ENCODE measurements at places on chromosomes 5 and 9.

DNA sequence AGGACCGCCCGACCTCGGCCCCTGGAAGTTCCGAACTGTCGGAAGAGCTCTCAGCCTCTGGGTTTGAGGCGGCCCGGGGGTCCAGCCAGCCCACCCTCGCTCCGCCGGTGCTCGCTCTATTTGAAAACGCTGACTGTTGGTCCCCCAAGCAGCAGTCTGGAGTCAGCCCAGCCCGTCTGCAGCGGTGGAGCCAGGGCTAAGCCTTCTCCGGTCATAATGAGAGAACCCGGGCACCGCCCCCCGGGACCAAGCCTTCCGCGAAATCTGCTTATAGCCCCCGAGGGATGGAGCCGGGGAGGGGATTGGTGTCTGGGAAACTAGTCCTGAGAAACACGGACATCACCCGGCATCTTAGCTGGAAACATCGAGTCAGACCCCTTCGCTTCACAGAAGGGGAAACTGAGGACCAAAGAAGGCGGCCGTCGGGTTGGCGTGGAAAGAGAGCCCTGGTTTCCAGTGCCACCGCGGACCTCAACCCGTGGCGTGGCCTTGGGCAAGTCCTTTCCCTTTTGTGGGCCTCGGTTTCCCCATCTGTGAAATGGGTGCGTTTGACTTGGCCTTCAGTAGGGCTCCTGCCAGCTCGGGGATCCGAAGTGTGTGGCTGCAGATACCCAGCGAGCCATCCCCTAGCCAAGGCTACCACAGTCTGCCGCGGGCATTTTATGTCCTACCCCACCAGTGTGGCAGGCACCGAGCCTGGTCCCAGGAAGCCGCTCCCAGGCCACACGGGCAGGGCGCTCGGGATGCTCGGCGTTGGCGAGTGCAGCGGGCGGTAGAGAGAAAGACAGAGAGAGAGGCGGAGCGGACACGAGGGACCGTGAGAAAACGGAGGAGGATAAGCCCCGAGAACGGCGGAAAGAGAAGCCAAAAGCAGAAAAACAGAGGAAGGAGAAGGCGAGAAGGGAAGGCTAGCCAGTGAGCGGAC lies 857 bp downstream of the ADAM19 start:
- DNase-seq, result peak; percentile 22

DNA sequence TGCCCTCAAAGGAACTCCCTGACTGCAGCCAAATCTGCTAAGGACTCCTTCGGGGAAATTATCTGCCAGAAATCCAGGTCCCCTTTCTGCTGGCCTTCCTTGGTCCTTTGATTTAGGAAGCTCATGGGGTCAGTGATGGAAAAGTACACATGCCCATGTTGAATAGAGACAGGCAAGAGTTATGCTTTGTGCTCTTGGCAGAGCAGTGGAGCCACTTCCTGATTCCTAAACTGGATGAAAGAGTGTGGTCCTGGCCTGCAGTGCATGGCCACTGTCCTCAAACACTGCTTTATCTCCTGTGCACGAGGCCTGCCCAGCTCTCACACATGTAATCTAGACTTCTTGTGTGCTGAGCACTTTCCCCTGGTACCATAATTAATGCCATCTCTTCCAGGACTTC lies 2.0 kb upstream of the EBF1 start:
- no peak for DNase-seq

- DNase-seq, result no peak
Measured at GRCh38 chr9:1354086-1354485, 303.9 kb downstream of the DMRT2 start.

GRCh38 chr9:36486933-36487481 lies 85.7 kb upstream of the MELK start:
- peak; percentile 74 for DNase-seq

GRCh38 chr9:72734631-72735030 lies 213.2 kb downstream of the TMC1 start:
- DNase-seq, result no peak

DNA sequence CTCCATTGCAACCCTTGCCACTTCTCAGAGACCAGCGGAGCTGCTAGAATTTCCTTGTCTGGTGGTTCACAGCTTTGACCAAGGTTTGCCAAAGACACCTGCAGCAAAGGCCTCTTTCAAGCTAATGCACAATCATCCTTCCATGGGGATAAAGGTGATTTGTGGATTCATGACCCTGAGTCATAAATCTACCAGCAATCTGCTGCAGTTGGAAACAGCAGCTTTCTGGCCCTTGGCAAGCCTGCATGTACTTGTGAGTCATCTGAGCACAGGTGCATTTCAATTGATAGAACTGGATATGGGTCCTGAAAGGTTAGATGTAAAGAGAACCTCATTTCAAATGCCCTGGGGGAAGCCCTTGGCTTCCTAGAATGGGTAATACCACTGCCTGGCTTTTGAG lies 21.6 kb upstream of the TCF7 start:
- no peak for DNase-seq

GRCh38 chr5:179452356-179453230 lies 97.8 kb upstream of the RUFY1 start:
- no peak for DNase-seq

DNA sequence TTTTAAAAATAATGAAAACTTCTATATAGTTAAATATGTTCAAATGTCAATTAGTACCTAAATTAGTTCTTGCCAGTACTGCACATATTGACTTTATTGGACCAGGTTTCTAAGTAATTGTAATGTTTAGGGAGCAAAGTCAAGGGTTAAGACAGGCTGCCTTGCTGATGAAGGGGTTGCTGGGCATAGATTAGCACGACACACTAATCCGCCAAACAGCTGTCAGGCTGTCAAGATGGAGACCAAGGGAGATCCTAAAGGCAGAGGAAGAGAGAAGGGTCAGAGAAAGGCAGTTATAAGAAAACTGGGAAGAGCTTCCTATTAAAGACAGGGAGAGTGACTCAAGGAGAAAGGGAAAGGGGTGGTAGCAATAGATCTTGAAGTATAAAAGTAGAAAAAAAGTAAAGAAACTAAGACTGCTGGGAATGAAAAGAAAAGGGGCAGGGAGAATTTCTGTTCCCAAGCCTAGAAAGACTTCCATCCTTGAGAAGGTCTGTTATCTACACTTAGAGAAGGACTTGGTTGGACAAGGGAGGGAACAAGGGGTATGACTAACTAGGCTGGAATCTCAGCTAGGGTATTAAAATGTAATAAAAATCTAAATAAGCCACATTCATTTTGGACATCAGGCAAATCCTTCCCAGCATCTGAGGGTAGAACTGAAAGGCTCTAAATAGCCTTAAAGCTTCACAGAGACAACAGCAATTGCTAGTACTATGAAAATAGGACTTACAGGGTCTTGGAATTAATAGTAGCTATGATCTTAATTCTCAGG lies 188.7 kb downstream of the FBXL17 start:
- DNase-seq, result no peak

- no peak for DNase-seq
Measured at GRCh38 chr5:55176176-55176818, 3.3 kb upstream of the CDC20B start.

- no peak for DNase-seq
Measured at GRCh38 chr5:39506211-39506610, 81.4 kb upstream of the DAB2 start.

DNA sequence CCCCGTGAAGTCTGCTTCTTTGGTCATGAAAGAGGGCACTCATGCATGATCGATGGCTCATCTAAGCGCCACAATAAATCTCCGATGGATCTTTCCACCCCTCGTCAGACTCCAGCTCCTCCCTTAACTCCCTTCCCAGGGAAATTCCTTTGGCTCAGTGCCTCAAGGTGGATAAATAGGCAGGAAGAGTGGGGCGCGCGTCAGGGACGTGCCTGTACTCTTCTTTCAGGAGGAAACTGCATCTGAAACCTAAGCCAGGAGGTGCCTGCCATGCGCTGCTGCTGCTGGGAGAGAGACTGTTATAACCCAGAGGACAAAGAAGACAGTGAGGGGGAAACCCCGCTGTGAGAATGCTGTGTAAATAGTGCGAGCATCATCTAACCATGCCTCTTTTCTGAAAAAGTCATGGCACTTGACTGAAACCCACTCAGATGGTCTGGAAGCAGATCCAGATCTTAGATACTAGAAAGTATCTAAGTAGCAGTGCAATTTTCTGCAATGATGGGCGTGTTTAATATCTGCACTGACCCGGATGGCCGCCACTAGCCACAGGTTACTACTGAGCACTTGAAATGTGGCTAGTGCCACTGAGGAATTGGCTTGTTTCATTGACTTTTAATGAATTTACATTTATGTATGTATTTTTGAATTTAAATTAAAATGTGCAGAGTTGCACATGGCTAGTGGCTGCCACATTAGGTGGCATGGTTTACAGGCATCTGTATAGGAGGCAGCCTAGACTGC lies 120.3 kb upstream of the BASP1 start:
- no peak for DNase-seq

GRCh38 chr5:60577116-60577515 lies 122.8 kb downstream of the DEPDC1B start:
- DNase-seq, result no peak

- DNase-seq, result no peak
Measured at GRCh38 chr5:103178167-103178566, 58.1 kb downstream of the PPIP5K2 start.

DNA sequence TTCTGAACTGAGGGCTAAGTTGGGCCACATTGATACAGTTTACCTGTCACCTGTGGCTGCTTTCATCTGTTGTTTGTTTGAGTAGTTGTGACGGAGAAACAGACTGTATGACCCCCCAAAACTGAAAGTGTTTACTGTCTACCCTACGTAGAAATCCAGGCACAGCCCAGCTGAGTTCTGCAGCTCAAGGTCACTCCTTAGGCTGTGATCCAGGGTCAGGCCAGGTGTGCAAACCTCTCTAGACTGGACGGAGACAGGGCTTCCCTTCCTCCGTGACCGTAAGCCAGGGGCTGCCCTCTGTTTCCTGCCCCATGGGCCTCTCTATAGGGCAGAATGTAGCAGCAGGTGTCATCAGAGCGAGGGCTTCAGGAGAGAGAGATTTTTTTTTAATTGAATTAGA lies 207.9 kb upstream of the OTULINL start:
- DNase-seq, result no peak

DNA sequence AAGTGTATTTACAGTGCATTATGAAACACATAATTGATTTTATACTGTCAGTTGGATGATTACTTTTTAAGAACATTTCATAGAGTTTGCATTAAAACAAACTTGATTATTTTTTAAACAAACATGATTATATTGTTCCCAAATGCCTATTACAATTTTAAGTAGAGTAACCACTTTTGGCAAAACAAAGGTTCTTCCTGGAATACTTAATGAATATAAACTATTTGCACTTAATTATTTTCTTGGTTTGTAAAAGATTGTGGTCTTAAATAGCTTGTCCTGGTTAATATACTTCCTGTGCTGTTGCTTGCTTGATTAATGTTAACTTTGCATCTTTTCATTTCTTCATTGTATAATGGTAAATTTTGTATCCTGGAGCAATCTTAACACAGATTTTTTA lies 180.0 kb downstream of the CDH12 start:
- no peak for DNase-seq

- no peak for DNase-seq
Measured at GRCh38 chr5:157816682-157817386, 42.1 kb downstream of the CLINT1 start.

DNA sequence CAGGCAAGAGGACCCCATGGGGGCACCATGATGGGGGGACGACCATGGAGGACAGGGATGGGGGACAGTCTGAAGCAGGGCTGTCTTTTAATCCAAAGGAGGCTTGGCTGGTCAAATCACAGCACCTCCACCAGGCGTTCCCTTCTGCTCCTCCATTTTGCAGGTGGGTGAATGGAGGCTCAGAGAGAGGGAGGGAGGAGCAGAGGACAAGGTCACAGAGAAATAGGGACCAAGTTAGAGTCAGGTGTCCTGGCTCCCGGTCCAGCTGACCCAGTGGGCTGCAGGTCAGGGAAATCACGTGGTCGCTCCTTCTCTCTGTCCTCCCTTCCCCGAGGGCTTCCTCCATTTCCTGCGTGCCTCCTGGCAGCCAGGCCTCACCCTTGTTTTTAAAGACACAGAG lies 156.4 kb upstream of the SMIM23 start:
- no peak for DNase-seq

GRCh38 chr9:94952565-94953373 lies 226.3 kb downstream of the AOPEP start:
- DNase-seq, result peak; percentile 15

DNA sequence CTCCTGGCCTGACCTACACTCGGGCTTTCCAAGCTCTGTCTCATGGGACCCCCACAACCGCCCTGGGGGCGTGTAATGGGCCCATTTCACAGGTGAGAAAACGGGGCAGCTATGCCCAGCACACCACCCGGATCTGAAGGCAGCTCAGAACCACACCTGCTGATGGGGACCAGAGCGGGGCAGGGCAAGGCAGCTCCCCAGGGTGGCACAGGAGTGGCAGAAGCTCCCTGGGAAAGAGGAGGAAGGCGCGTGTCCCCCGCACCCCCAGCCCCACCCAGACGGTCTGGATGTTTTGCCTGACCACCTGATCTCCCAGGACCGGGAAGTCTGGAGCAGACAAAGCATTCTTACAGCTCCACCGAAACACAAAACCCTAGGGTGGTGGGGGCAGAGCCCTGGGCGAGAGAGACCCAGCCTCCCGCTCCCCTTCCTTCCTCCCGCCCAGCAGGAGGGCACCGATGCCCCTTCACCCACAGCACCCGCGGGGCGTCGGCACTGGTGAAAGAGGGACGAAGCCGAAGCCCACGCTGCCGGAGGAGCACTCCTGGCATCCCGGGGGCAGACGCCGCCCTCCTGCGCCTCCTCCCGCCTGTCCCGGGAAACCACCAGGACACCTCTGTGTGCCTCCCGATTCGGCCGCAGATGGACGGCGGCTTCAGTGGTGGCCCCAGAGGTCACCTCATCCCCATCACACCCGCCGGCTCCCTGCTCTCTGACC lies 14.5 kb downstream of the NOTCH1 start:
- DNase-seq, result no peak

DNA sequence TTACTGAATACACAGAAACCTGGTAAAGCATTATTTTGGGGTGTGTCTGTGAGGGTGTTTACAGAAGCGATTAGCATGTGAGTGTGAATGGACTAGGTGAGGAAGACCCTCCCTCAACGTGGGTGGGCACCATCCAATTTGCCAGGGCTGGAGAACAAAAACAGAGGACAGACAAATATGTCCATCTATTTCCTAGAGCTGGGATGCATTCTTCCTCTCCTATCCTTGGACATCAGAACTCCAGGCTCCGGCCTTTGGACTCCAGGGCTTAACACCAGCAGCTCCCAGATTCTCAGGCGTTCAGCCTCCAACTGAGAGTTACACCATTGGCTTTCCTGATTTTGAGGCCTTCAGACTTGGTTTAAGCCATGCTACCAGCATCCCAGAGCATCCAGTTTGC lies 65.8 kb upstream of the CHD1 start:
- no peak for DNase-seq
